ENCODE measurements at places on chromosomes 1 and 21.

GRCh38 chr1:75327395-75327794 lies 193.2 kb downstream of the LHX8 start:
- no peak for DNase-seq

DNA sequence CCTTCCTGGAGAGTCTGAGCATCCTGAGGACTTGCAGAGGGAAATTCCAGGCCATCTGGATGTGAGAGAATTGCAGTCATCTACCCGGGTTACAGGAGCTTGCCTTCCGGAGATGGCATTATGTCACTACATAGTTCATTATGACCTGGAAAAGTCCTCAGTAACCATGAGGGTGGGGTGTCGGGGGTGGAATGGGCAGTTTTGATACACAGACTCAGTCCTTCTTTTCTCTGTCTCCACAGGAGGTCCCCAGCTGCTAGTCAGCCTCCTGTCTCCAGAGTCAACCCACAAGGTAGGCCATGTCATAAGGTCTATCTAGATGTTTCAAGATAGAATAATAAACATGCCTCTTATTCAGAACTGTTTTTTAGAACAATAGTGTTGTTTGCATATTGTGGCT lies 268.2 kb upstream of the SGIP1 start:
- no peak for DNase-seq

DNA sequence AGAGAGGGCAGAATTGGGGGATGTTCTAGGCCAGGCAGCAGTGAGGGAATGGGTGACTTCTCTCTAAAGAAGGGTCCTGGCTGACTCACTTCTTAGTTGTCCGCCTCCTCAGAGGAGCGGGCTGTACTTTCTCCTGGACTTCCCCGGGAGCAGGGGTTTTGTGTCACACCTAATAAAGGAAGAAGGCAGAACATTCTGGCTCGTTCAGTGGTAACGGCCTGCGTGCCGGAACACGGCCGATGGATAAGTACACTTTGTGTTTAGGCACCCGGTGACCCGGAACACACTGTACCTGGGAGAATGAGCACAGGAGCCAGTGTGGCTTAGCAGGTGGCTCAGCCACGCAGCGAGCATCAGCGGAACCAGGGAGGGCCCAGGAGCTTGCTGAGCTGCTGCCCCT lies 84.7 kb downstream of the FBXO2 start:
- DNase-seq: no peak

GRCh38 chr1:169601096-169601881 lies 15.0 kb upstream of the F5 start:
- DNase-seq: peak; percentile 30

DNA sequence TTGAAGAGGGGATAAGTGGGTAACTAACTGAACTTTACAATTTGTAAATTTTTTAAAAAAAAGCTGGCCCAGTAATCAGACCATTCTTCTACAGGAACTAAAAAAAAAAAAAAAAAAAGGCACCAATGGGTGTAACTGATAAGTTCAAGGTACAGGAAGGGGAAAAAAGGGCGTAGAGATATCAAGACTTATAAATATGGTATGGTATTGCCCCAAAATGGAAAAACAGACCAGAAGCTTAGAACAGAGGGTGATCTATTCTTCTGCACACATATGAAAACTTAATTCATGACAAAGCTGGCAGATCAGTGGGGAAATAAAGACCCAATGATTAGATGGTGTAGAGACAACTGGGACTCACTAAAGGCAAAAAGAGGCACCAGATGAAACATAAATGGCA lies 58.9 kb downstream of the LHX4 start:
- no peak for DNase-seq

Data from CD4-positive, alpha-beta T cell treated with Interleukin-15 for 4 hours (primary cell).